ENCODE measurements at places on chromosomes 12 and 14.
A peak's percentile ranks its signal among the peaks of the same experiment; 100 is the strongest.

GRCh38 chr14:34220921-34221320 is 241.1 kb downstream of the SPTSSA start:
- DNase-seq = no peak

- peak; percentile 70 for DNase-seq
Measured at GRCh38 chr12:115871714-115872113, 405.8 kb downstream of the MED13L start.

DNA sequence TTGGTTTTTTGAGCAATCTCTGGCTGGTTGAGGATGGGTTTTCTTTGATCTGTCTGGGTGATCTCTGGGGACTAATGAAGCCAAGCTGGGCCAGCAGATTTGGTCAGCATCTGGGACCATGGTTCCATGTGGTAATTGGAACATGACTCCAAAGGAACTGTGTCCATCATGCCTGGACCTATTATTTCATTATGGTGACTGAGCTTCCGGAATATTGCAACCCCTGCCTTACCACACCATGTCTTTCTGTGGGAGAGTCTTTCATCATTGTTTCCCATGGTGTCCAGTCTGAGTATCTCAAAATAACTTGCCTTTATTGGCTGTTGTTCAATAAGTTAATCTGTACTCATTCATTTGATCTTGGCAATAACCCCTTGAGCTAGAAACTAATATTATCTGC is 624.9 kb upstream of the TBX3 start:
- DNase-seq = no peak

DNA sequence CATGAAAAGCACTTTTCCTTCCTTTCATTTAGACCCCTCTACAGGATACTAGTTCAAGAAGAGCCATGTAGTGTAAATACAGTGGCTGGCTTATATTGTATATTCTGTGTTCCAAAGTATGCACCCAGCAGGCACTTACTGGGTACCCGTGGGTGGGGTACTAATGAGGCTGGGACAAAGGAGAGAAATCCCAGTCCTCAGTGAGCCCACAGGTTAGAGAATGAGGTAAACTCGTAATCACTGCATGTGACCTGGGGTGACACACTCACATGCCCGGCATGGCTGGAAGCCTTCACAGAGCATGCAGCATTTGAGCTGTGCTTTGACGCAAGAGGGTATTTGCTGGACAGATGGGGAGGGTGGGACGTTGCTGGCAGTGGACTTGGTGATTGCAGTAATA is 17.1 kb downstream of the SLC24A4 start:
- DNase-seq = no peak

- no peak for DNase-seq
Measured at GRCh38 chr12:59940631-59941342, 345.0 kb downstream of the SLC16A7 start.

DNA sequence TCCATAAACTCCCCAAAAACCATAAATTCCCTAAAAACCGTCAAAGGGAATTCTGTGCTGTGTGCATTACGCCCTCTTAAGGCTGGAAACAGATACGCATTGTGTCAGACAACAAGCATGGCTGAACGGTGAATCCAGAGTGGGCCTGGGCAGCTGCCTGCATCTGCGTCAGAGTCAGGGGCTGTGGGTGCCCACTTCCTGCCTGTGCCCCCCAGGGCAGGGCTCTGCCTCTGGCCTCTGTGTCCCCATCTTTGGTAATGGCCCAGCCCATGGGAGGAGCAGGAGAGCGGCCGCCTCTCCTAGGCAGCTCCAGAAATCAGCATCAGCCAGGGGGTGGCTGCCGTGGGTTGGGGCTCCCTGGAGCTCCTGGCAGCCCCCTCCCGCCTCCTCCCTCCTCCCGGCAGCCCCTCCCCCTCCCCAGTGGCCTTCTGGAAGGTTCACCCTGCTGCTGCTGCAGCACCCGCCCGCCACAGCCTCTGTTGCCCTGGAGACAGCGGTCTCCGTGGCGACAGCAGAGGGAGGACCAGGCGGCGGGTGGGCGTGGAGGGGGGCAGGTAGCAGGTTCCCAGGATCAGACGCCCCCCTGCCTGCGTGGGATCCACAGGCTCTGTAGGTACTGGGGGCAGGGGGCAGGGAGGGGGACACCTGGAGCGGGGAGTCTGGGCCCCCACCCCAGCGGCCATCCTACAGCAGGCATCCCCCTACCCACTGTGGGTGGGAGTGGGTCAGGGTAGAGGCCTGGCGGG is 5.9 kb downstream of the MMP17 start:
- no peak for DNase-seq

- DNase-seq = no peak
Measured at GRCh38 chr12:12511895-12512711, 50.6 kb downstream of the DUSP16 start.

GRCh38 chr14:23060536-23061260 is 3.4 kb upstream of the CDH24 start:
- no peak for DNase-seq

DNA sequence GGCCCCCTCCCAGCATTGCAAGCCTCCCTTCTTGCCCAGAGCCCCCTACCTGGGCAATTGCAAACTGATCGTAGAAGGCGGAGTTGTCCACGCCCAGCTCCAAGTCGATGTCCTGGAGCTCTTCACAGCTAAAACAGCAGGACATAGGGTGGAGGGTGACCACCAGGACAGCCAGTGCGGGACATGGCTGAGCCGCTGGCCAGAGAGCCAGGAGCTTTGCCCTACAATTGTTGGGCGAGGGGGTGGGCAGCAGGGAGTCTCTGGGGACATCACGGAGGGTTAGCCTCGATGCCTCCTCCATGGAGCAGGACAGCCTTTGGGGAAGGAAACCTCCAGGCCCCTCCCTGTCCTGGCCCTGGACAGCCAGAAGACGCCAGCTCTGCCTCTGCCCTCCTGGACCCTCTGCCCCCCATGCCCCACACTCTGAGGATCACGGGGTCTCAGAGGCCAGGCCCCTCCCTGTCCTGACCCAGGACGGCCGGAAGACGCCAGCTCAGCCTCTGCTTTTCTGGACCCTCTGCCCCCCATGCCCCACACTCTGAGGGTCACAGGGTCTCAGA is 9.4 kb downstream of the TMEM179 start:
- no peak for DNase-seq

- DNase-seq = no peak
Measured at GRCh38 chr12:61272441-61272840, 987.8 kb upstream of the USP15 start.

GRCh38 chr12:75389706-75390105 is 1.2 kb upstream of the GLIPR1L2 start:
- no peak for DNase-seq

DNA sequence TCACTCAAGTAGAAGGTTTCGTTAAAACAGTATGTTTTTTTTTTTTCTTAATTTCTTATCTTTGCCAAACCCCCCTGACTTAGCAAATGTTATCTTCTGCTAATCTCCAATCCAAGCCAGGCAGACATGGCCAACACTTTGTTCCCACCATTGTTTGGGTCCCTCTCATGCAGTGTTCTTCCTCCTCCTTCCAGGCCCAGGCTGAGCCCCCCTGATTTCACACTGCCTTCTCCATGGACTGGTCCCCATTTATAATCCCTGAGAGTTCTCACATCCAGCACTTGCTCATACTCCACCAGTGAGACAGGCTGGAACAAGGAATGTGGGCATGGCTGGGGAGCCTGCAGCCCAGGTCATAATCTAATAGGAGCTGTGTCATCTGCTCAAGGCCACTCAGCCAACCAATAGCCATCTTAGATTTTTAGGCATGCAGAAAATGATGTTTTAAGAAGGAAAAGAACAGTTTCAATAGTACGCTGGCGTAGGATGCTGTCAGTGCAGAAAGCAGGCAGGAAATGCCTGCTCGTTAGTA is 238.4 kb upstream of the CCDC196 start:
- DNase-seq = no peak

- no peak for DNase-seq
Measured at GRCh38 chr12:109170324-109170723, 53.9 kb downstream of the ACACB start.

- DNase-seq = no peak
Measured at GRCh38 chr12:113930249-113930648, 35.9 kb downstream of the RBM19 start.

- DNase-seq = no peak
Measured at GRCh38 chr14:60753264-60754119, 18.9 kb downstream of the MNAT1 start.

GRCh38 chr12:64457032-64457431 is 5.1 kb downstream of the TBK1 start:
- no peak for DNase-seq

GRCh38 chr14:75221797-75222196 is 45.4 kb upstream of the TMED10 start:
- no peak for DNase-seq

DNA sequence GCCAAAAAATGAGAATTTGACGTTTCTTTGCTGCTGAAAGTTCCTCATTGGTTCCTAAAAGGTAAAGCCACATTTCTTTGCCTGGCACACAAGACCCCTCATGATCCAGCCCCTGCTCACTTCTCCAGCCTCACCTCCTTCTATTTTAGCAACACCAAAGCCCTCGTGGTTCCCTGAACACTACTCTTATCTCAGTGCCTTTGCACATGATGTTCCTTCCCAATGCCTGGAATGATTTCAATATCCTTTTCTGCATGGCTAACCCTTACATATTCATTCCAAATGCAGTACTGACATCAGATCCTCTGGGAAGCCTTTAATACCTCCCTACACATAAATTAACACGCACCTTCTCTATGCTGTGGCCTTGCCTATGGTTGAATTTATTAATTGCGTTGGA is 39.9 kb downstream of the GLT8D2 start:
- DNase-seq = no peak

- DNase-seq = peak; percentile 59
Measured at GRCh38 chr12:124904306-124905098, 9.9 kb downstream of the UBC start.

GRCh38 chr14:90785471-90785870 is 30.8 kb downstream of the TTC7B start:
- DNase-seq = peak; percentile 49

GRCh38 chr12:13595536-13596443 is 385.6 kb downstream of the GRIN2B start:
- peak; percentile 28 for DNase-seq

- DNase-seq = no peak
Measured at GRCh38 chr12:6020930-6021329, 75.9 kb upstream of the ANO2 start.

- no peak for DNase-seq
Measured at GRCh38 chr12:6207259-6207925, 7.2 kb downstream of the CD9 start.

- DNase-seq = no peak
Measured at GRCh38 chr12:110269622-110270124, 11.4 kb upstream of the ATP2A2 start.

GRCh38 chr12:85279449-85280164 is 413 bp upstream of the ALX1 start:
- peak; percentile 63 for DNase-seq

GRCh38 chr12:58302487-58303011 is 361.2 kb downstream of the ATP23 start:
- DNase-seq = no peak

GRCh38 chr14:38855513-38855912 is 247.5 kb downstream of the SEC23A start:
- no peak for DNase-seq

DNA sequence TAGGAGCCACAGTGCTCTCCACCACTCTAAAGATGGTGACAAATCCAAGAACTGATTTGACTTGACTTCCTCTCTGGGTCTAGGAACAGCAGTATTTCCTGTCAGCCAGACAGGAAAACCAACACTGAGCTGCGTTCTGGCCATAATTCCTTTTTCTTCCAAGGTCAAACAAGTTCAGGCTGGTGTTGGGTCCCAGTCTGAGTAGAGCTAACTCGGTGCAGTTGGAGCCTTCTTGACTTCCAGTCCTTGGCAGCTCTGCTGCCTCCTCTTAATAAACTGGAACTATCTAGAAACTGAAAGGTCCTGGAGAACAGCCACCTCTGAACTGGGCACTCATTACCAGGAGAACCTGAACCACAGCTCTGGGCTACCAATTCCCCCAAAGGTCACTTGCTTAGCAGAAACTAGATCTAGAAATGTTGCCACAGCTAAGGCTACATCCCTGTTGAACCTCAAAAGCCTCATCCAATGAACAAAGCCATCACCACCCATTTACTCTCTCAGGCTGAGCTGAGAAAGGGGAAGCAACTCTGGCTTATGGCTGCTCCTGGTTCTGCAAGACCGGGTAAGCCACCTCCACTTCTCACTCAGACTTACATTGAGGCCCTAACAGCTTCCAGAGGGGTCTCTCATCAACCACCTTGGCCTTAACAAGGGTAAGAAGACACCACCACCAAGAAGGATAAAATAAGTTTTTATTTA is 27.7 kb downstream of the MAX start:
- DNase-seq = no peak

DNA sequence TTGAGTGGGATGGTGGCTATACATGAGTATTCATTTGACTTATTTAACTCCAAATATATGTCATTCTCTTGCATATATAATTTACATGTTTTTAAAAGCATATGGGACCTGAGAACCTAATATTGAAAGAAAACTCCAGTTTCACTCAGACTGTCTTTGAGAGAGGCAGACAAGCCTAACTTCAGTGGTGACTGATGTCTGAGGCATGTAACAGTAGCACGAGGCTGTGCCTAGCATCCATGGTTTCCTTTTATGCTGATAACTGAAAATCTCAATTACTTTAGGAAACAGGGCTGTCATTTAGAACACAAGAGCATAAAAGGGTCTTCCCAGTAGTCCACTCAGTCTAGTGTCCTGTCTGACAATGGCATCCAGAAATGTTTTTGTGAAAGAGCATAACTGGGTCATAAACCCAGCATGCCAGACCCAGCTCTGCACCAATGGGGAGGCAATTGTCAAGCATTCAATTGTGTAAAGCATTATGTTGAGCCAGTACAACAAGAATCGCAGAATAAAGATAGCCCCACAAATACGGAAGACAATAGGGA is 24.3 kb downstream of the MAPK1IP1L start:
- no peak for DNase-seq

GRCh38 chr14:22484632-22485031 is 104.4 kb downstream of the DAD1 start:
- no peak for DNase-seq

DNA sequence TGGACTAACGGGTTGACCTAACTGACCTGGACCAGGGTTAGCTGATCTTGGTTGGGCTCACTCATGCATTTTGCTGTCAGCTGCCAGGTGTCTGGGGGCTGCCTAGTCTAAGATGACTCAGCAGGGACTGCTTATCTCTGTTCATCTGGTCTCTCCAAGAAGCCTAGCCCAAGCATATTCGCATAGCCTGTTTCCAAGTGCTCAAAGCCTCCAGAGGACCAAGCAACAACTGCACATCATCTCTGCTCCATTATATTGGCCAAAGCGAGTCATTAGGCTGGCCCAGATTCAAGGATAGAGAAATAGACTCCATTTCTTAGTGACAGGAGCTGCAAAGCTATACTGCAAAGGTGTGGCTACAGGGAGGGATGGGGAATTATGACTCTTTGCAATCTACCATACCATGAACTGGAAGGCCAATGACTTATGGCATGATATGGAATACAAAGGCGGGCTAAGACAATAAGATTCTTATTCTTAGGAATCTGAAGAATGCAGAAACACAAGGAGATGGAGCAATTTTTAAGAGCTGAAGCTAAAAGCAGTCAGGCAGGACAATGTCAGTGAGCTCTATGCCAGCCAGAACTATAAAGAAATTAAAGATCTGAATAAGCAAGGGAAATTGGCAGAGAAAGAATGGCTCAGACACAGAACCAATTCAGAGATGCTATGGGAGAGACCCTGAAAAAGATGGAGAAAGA is 194.6 kb upstream of the FSCB start:
- no peak for DNase-seq

GRCh38 chr12:89448951-89449371 is 75.6 kb downstream of the GALNT4 start:
- DNase-seq = no peak

Data from iPS-NIHi11 (cell line).